ENCODE measurements at places on chromosomes 7 and 10. TPM values are rescaled to one million over a fixed set of nuclear protein-coding genes. Genes with fewer than 3 reads are reported as not detected.

GRCh38 chr10:24814568-24815313 lies 91.1 kb upstream of the ARHGAP21 start:
- no peaks in the 10 kb centered on the region for H3K36me3 ChIP-seq
- H3K4me3 ChIP-seq, result no peak overlapping the region
- no peak for DNase-seq
- no peaks in the 10 kb centered on the region for H3K4me1 ChIP-seq
- no peaks in the 10 kb centered on the region for H3K27me3 ChIP-seq
- H3K27ac ChIP-seq, result no peak overlapping the region

Gene WNT16
- 12.7 TPM for total RNA-seq

Gene FFAR4
- total RNA-seq, result 1.3 TPM

DNA sequence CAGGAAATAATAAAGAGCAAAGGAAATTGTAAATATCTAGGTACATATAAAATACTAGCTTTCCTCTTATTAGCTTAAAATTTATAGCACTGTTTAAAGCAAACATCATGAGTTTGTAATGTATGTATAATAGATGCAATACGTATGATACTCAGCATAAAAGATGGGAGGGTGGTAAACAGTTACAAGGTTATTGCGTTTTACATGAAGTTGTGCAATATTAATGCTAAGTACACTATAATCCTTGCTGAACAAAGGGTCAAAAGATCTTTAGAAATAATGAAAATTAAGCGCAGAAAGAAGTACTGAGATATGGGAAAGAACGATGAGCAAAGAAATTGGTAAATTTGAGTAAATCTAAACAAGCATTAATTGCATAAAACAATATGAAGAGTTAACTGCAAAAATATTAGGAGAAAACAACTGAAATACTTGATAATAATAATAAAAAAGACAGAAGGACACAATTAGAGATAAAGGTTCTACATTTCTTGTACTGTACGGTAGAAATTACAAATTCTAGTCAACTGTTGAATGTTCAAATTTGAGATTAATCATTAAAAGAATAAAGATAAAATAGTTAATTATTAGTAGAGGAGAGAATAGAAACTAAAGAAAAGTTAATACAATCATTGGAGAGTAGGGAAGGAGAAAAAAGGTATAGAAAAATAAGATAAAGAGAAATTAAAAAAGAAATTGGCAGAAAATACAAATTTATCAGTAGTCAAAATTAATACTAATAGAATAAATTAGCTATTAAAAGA lies 17.9 kb downstream of the C10orf67 start:
- H3K27ac ChIP-seq, result no peak overlapping the region
- H3K36me3 ChIP-seq, result no peaks in the 10 kb centered on the region
- DNase-seq, result no peak
- H3K4me1 ChIP-seq, result no peaks in the 10 kb centered on the region

GRCh38 chr10:43380610-43381222 lies 9.3 kb downstream of the FXYD4 start:
- no peak overlapping the region for H3K27ac ChIP-seq
- H3K4me1 ChIP-seq, result no peaks in the 10 kb centered on the region
- no peak overlapping the region for H3K4me3 ChIP-seq
- H3K27me3 ChIP-seq, result no peaks in the 10 kb centered on the region
- no peak for DNase-seq
